ENCODE measurements at places on chromosomes 6 and 20.

- DNase-seq: no peak
Measured at GRCh38 chr6:124757560-124757959, 204.7 kb upstream of the RNF217 start.

DNA sequence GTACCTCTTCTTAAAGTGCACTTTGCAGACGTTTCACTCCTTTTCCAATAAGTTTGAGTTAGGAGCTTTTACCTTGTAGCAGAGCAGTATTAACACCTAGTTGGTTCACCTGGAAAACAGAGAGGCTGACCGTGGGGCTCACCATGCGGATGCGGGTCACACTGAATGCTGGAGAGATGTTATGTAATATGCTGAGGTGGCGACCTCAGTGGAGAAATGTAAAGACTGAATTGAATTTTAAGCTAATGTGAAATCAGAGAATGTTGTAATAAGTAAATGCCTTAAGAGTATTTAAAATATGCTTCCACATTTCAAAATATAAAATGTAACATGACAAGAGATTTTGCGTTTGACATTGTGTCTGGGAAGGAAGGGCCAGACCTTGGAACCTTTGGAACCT is 9.9 kb upstream of the EFCAB8 start:
- no peak for DNase-seq

DNA sequence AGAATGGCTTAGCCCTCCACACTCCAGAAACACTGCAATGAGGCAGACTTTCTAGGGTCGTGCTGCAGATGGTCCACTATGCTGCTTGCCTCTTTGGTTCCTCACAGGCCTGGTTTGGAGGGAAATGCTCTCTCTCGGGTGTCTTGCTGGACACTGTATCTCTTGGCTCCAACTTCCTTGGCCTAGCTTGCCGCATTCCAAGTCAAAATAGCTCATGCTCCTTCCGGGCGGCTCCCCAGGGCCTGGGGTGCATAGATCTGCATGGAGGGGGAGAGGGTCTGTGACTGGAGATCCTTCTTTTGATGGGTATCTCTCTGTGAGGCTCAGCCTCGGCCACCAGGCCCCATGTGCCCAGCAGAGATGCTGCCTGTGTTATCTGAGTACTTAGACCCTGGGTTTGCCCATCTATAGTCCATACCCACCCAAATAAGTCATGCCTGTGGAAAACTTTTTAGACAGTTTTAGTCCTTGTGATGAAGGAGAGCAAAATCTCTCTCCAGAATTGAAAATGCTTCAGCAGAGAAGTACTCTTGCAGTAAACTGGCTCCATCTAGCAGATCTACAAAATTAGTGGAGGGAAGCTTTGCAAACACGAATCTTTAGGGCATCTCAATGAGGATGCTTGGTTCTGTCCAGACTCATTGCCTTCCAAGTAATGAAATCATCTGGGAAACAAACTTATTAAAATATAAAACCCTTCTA is 264.1 kb upstream of the RIN2 start:
- no peak for DNase-seq

- no peak for DNase-seq
Measured at GRCh38 chr6:166251211-166251610, 57.0 kb downstream of the PRR18 start.

DNA sequence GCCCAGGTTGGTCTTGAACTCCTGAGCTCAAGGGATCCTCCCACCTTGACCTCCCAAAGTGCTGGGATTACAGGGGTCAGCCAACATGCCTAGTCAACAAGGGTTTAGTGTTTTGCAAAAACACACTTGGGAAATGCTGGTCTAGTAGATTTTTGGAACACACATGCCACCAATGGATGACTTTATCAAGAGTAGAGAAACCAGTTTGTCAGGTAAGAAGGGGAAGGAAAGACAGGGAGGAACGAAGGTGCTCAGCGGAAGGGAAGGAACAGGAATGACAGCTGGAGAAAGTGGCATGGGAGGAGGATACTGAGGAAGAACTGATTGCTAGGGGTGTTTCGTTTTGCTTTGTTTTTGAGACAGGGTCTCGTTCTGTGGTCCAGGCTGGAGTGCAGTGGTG is 15.6 kb upstream of the SEC63 start:
- no peak for DNase-seq

- no peak for DNase-seq
Measured at GRCh38 chr6:106572875-106573585, 56.3 kb downstream of the RTN4IP1 start.

GRCh38 chr6:7846966-7847818 is 63.4 kb downstream of the TXNDC5 start:
- no peak for DNase-seq

DNA sequence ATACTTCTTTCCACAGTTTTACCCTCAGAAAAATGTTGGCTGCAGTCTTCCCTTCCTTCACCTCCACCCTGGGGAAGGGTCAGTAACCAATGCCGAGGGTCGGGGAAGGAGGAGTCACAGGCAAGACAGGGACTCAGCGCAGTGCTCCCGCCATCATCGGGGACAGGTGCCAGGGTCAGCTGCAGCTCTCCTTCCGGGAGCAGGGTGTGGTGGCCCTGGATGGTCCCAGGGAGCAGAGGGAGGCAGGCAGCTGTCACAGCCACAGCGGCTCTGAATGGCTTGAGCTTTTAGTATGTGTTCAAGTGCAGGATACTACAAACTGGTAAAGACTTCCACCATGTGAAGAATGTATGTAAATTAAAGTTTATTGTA is 26.0 kb upstream of the PI16 start:
- DNase-seq: no peak

DNA sequence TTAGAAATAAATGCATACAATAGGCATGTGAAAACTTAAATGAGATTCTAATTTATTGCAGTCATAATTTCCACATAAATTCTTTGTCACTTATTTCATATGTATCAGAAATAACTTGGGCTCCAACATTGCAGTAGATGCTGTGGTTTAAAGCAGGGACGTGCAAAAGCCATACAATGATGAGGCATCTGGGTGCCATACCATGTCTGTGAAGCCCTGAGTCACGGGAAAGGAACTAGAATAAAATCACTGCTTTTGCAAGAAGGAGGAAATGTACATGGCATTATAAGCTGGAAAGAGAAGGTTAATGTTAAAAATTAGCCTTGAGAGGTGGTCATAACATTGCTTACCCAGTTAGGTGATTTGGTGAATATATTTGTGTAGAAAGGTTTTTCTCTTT is 180.4 kb downstream of the SASH1 start:
- DNase-seq: no peak

- DNase-seq: no peak
Measured at GRCh38 chr6:96784650-96785049, 52.6 kb downstream of the GPR63 start.

- DNase-seq: no peak
Measured at GRCh38 chr6:151269321-151269995, 29.7 kb downstream of the AKAP12 start.

Data from activated CD8-positive, alpha-beta memory T cell treated with anti-CD3 and anti-CD28 coated beads, Interleukin-2, amount 50 U/mL, for 4 hours (primary cell).